NCI-H1417 treated with DMSO at 0.1 percent for 48 hours (cell line): ENCODE measurements at places on chromosomes 16 and 17.

- DNase-seq, result no peak
Observed at GRCh38 chr16:84531671-84532111, 27.2 kb upstream of the MEAK7 start.

GRCh38 chr16:53494636-53495035 lies 8.4 kb downstream of the AKTIP start:
- no peak for DNase-seq

DNA sequence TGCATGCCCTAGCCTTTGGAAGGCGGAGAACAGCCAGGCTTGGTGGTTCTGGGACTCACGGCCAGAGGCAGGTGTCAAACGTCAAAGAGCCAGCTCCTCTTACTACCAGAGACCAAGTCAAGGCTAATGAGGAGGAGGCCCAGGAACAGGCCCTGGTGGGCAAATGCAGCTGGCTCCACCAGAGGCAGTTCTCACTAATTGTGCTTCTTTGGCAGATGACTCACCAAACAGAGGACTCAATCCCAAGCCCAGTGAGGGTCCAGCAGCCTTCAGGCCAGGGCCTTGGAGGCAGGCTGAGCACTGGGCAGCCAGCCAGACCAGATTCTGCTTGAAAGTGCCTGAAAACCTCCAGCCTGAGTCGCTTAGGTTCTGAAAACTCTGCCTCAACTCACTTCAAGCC lies 336.5 kb upstream of the CDH5 start:
- DNase-seq, result no peak

DNA sequence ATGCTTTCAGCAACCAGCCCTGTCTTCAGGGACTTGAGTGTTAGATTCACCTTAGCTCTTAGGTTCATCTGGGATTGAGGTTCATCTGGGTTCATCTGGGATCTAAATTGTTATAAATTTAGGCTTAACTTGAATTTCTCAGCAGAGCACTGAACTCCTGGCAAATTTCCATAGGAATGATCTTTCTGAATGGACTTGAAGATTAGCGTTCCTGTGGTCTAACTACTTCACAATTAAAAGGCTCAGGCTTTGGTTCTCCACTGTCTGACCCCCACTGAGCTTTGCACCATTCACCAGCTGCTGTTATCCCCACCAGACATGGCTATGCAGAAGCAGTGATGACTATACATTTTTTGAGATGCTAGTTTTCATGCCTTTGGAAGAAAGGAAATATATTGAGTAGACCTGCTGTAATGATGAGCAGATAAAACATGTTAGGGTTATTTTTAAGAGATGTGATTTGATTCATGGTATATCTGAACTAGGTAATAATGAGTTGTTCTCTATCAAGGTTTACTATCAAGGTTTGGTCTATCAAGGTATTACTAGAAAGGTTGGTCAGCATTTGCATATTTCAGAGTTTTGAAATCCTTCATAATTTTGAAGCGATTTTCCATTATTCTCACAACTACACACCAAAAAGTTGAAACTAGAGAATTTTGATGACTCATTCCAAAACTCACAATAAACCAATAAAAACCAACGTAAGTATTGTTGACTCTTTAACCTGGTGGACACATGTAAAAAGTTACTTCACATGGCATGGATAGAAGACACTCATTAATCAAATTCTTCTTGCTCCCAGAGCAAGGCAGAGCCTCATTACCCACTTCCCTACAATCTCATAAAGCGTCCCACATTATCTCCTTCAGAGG lies 71.7 kb downstream of the SNX11 start:
- no peak for DNase-seq

- no peak for DNase-seq
Observed at GRCh38 chr17:80476877-80477646, 655 bp upstream of the NPTX1 start.

GRCh38 chr16:76157629-76158028 lies 119.6 kb upstream of the CNTNAP4 start:
- DNase-seq, result no peak

DNA sequence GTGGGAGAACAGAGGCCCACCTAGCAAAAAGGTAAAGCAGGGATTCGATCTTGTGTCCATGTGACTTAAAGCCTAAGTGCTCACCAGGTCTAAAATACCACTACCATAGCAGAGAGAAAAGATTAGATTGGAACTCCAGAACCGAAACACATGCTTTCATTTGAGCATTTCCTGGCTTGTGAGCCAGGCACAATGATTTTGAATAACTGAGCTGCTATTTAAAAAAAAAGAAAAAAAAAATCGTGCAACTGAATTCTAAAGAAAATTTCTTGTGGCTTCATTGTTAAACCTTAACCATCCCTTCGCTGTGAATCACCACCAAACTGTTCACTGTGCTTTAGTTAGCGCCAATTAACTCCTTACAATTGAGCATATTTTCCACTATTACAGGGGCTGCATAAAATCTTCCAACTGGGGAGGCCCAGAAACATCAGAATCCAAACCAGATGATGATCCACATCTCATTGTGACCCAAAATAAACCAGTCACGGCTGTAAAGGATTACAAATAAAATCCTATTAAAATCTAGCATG lies 366.4 kb upstream of the ERCC4 start:
- DNase-seq, result no peak

GRCh38 chr17:42276609-42277341 lies 584 bp upstream of the STAT5B start:
- peak; percentile 14 for DNase-seq

DNA sequence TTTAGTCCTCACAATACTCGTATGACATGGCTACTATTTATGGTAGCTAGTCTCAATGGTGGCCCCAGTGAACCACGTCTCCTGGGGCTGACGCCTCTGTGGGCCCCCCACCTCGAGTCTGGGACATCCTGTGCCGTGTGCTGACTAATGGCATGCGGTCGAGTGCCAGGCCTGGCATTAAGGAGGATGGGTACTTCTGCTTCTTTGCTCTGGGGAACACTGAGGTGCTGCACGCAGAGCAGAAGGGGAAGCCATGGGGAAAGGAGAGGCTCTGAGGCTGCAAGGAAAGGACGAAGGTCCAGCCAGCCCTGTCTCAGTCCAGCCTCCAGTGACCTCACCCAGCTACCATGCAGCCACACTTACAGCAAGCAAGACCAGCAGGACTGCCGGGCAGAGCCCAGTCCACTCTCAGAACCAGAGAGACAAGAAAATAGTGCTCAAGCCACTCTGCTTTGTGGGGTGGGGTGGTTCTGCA lies 5.7 kb upstream of the MPRIP start:
- DNase-seq, result no peak

DNA sequence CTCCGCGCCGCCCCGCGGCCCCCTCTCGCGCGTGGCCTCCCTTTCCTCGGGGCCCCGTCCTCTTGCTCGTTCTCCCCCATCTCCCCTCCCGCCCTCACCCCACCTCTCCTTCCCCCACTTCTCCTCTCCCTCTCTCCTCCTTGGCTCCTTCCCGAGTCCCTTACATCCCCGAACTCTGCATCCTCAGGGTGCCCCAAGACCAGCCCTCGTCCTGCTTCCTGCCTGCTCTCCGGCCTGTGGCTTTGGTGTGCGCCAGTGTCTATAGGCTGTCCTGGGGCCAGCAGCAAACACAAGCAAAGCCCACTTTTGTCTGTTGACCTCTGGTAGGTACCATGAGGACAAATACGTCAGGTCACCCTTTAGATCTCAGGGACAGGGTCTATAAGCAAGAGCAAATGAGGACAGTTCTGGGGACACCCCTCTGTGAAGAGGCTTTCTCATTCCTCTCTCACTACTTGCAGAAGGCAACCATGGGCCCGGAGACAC lies 284 bp upstream of the COPZ2 start:
- DNase-seq, result no peak

DNA sequence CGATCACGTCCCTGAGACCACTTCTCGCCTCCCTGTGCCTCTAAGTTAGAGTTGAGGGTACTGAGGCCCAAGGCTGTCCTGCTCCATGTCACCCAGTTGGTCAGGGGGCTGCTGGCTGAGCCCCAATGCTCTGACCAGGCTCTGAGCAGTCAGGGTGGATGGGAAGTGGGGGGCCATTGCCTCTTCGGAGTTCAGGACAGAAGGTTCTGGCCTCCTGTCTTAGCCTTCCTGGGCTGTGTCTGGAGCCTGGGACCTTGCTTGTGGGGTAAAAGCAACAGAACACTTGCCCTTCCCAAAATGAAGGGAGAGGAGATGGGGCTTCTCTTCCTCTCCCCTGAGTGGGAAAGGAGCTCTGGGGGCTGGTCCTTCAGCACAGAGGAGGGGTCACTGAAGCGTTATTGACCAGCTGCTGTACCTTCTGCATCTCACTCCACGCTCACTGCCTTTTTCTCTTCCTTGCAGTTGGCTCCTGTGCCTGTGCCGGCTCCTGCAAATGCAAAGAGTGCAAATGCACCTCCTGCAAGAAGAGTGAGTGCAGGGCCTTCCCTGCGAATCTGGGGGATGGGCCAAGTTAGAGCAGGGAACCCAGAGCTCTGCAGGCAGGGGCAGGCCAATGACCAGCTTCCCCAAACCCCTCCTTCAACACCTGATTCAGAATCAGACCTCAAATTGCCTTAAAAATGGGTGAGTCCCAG lies 580 bp downstream of the MT1X start:
- no peak for DNase-seq

GRCh38 chr16:23398987-23399805 lies 53.8 kb downstream of the COG7 start:
- no peak for DNase-seq

DNA sequence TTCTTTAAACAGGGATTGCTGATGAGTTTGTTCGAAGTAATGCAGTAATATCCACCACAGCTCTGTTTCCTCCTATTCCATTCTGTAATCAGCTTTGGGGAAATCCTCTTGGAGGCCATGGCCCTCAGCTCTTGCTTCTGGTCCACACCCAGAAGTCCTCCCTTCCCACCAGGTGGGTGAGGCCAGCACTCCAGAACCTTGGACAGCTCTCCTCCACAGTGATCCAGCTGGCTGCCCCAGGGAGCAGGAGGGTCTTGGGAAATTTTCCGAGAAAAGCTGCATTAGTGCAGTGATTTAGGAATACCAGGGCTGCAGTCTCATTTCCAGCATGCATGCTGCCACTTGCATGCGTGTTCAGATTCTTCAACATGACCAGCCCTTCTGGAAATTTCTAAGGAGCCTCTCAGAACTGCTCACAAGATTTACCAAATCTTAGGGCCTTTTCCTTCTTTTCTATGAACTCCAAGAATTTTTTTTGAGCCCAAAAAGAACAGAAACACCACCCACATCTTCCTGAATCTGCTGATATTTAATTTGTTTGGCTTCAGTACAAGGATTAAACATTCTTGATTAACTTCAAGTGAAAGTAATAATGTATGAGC lies 4.2 kb downstream of the SMPD3 start:
- no peak for DNase-seq

DNA sequence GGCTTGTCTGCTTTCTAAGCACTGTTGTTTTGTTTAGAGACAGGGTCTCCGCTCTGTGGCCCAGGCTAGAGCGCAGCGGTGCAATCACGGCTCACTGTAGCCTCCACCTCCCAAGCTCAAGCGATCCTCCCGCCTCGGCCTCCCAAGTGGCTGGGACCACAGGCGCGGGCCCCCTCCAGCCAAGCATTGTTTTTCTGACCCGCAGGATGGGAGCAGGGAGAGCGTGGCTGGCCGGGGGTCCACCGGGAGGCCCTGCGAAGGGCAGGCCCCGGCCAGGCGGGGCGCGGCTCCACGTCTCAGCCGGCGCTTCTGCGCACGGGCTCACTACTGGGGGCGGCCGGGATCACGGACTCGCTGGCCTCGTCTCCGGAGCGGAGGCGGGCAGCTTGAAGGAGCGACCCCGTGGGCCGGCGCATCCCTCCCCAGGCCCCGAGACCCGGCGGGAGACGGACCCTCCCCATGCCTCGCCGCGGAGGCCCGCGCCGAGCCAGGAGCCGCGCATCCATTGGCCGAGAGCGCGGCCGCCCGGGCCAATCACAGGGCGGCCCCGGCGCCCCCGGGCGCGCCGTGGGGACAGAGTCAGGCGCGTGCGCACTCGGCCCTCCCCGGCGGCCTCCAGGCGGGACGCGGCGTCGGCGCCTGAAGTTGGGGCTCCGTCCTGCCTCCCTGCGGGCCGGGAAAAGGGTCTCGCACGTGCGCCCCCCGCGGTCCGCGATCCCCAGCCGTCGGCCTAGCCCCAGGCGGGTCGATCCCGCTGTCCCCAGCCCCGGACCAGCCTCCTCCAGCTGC lies 24.9 kb downstream of the ACTG1 start:
- DNase-seq, result no peak

DNA sequence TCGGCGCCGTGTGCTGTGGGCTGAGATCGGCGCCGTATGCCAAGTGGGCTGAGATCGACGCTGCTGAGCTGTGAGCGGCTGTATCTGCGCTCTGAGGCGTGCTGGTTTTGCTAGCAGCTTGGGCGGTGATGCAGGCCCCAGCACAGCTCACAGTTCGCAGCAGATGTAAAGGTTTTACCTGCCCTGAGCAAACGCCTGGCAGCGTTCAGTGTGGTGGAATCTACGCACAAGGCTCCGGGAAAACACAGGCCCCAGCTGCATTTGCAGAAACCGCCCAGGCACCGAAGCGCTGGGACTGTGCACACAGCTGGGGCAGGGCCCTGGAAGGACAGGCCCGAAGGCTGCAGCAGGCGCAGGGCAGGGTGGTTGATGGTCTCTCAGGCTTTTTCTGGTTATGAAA lies 8.0 kb upstream of the ZNF469 start:
- no peak for DNase-seq

- no peak for DNase-seq
Observed at GRCh38 chr17:32608267-32608666, 121.5 kb downstream of the CDK5R1 start.

GRCh38 chr17:79874329-79874981 lies 35.2 kb upstream of the CBX4 start:
- DNase-seq, result no peak

DNA sequence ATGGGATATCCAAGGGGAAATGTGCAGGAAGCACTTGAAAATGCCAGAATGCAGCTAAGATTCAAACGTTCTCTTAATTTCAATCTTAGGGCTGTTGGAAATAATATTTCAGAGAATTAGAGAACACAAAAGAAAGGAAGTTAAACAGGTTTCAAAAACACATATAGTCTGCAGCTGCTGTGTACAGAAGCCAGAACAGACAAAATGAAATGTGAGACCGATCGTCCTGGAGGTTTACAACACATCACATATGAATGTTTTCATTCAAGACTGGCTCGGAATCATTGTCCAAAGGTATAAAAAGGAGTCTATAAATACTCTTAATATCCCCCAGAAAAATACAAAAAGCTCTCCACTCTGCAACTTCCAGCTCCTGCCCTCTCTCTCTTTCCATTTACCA lies 14.3 kb downstream of the CYTH1 start:
- DNase-seq, result no peak

GRCh38 chr17:247767-248166 lies 66.3 kb upstream of the DOC2B start:
- DNase-seq, result no peak

GRCh38 chr17:41151525-41151924 lies 1.9 kb upstream of the KRTAP4-5 start:
- DNase-seq, result no peak
